ENCODE measurements at places on chromosomes 7 and 10.

DNA sequence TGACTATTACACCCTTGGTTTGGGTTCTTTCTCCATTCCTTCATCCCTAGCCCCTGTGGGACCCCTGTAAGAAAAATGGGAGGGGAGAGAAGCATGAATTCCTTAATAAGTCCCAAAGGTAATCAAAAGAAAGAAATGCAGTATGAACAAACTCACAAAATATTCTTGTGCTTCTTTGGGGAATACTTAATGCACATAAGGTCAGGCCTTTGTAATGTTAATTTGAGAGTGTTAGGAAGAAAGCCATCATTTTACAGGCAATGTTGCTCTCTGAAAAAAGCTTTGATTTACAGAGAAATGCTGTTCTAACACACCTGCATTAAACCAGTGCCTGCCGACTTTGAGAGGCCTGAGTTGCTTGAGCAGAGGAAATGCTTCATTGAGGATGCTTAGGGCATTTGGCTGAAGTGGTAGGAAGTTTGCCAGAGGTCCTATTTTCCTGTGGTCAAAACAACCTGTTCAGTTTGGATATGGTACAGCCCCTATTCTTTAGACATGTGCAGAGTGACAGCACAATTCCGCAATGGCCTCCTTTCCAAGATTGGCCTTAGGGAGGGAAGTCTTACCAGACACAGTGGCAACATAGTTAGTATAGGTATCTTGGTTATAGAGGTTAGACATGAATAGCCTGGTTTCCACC lies 643.4 kb downstream of the AUTS2 start:
- no peak for DNase-seq

DNA sequence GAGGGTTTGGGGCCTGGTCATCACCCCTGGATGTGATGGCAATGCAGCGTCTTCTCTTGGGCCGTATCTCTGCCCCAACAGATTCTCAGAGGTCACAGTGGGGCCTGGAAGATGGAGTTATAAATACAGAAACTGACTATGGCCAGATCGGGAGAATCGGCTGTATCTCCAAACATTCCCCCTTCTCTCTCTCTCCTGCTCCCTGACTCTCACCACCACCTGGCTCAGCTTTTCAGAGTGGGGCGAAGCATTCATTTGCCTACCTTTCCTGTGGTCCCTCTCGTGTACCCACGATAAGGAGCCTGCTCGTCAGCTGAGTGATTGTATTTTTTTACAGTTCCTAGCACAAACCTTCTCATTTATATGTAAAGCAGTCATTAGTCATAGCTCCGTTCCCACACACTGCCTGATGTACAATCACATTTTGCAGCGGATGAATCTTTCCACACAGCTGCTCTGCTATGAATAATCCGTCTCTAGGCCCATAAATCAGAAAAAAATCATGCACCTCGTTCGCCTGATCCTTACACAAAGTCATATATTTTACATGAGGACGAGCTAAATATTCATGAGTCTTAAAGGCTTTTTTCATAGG lies 23.2 kb upstream of the BTRC start:
- DNase-seq = no peak

DNA sequence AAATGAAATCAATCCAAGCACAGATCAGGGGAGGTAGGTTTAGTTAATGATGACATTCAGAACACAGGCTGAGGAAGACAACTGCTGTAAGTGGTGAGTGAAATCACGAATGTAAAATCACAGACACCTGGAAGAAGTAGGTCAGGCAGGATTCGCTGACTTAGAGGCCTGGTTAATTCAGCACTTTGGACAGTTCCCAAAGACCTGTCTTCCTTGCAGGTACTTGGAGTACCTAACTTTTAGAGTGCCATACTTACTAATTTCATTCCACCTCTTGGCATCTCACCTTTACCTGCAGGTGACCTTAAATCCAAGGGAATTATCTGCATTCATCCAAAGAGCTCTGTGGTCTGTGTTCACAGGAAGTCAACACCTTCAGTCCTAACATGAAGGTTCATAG lies 822.3 kb downstream of the PHTF2 start:
- DNase-seq = no peak

GRCh38 chr7:107592361-107593024 lies 12.4 kb downstream of the BCAP29 start:
- no peak for DNase-seq

GRCh38 chr10:33381451-33382215 lies 47.2 kb upstream of the NRP1 start:
- no peak for DNase-seq

- no peak for DNase-seq
Measured at GRCh38 chr10:21858455-21858854, 145.1 kb downstream of the DNAJC1 start.

DNA sequence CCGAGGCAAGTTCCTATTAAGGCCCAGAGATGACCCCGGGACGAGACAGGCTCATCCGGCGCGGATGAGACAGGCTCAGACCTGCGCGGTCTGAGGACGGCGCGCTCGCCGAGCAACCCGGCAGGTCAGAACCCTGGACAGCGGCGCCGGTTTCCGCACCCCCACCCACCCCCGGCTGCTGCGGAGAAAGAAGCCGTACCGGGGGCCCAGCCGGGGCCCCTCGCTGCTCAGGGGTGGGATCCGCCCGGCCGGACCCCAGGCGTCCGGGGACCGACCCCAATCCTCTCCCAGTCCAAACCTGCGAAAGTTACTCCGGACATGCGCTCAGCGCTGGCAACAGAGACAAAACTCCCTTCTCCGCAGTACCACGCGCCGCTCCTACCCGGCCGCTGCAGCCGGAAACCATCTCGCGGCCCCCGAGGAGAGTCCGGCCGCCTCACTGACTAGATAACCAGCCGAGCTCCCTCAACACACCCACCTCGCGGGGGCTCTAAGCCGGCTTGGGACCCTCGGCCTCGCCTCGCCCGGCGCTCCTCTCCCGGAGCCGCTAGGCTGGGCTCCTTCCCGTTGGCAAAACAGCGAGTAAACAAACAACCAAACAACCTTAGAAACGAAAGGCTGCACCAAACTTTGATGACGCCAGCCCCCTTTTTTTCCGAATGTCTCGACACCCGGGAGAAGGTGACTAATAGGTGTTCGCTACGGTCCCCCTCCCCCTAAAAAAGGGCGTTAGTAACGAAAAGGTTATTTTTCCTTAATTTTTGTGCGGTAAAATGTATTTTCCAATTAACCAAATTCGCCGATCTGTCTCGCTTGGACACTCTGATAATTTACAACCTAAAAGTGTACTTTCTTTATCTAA lies 2.3 kb upstream of the DRGX start:
- peak; percentile 32 for DNase-seq

DNA sequence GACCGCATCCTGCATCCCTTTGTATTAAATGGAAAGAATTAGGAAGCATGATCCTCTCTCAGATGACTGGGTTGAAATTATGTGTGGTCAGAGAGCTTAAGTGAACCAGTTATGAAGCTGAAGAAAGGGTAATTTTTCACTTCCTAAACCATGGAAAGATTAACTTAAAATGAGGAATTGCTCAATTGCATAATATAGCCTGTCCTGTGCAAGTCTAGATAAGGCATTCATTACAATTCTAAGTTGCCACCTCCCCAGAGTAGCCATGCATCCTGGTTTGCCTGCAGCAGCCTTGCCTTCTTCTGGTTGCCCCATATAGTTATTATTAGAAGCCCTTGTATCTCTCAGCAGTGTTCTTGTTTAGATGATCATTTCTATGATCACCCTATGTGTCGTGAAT lies 45.3 kb downstream of the STARD3NL start:
- DNase-seq = no peak

DNA sequence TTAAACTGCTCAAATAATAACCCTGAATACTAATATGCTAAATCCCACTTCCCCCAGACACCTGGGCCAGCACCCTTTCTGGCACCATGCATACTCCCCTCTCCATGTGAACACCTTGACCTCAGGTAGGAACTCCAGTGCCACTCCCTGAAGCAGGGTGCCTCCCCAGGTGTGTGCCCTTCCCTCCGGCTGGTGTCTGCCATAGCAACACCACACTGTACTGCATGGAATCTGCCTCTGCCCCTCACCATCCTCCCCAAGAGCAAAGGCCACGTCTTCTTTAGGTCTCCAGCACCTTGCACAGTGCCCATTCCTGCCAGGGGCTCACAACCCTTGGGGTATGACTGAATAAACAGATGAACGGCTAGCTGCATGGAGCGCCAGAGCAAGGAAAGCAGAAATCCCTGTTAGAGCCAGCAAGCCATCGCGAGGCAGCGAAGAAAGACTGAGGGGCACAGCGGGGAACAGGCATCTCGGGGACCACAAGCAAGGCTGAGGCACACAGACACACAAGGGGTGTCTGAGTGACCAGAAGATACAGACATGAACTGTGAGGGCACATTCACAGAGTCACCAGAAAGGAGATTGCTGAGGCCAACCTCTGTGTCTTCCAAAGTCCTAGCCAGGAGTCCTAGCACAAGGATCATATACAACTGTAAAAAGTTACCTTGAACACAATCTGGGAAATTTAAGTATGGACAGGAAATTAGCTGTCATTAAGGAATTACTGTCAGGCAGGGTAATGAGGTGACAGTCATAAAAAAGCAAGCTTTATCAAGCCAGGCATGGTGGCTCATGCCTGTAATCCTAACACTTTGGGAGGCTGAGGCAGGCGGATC lies 25.7 kb downstream of the COBL start:
- DNase-seq = no peak

DNA sequence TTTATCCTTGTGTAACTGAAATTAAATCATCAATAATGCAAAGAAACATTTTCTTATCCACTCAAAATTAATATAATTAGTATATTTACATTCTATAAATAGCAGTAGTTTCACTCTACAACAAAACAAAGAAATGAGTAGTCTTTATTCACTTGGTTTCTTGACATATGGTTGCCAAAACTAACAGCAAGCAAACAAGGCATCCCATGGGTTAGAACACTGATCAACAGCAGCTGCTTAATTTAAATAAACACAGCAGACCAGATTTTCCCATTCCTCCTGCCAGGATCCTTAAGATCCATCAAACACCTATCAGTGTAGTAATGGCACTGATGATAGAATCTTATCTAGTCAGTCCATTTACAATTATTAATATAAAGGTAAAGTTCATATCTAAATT lies 22.1 kb downstream of the NCAPG2 start:
- no peak for DNase-seq

GRCh38 chr7:37942934-37943610 lies 22.6 kb downstream of the EPDR1 start:
- DNase-seq = no peak

DNA sequence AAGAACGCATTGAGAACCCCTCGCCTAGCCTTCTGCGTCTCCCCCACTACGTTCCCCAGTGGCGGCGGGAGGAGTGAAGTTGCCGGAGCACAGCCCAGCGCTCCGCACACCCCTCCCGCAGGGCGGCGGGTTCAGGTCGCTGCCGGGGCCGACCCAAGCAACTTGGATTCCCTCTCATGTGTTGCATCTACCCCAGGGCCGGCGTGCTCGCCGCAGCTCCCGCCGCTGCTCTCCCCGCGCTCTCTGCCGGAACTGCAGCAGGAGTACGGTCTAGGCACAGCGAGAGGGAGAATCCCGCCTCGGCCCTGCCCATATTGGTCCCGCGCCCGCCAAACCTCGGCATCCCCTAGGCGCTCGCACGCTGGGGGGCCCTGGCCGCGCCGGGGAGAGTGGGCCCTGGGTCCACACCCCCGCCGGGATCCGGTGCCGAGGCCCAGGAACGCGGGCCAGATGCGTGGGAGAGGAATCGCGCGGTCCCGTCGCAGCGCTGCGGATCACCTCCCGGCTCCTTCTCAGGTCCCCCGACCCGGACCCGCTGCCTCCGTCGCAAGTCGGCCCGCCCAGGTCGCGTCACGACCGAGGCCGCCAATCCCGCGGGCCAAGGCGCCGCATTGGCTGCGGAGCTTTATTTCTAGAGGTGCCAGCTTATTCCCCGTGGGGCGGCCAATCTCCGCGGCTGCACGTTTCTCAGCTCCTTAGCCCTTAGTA lies 648 bp upstream of the TMEM243 start:
- DNase-seq = peak; percentile 73

GRCh38 chr10:112045938-112046337 lies 137.6 kb downstream of the GPAM start:
- no peak for DNase-seq

DNA sequence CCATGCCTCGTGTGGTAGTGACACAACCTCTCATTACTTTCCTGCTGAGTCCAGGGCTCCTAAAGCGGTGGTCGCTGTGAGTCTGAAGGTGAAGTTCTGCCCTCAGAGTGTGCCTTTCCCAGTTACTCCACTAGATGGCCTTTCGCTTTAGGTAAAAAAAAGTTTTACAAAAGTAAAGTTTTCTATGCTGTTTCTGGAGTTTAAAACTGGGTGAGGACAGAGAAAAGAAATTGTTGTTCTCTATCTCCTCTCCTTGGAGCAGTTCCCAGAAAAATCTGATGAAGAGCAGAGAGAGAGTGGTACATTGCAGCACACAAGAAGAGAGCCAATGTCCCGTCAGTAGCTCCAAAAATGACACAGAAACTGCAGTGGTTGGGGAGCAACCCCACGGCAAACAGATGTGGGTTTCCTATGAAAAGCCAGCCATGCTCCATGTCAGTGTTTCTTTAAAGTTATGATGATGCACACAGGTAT lies 257.1 kb downstream of the GLI3 start:
- DNase-seq = no peak

DNA sequence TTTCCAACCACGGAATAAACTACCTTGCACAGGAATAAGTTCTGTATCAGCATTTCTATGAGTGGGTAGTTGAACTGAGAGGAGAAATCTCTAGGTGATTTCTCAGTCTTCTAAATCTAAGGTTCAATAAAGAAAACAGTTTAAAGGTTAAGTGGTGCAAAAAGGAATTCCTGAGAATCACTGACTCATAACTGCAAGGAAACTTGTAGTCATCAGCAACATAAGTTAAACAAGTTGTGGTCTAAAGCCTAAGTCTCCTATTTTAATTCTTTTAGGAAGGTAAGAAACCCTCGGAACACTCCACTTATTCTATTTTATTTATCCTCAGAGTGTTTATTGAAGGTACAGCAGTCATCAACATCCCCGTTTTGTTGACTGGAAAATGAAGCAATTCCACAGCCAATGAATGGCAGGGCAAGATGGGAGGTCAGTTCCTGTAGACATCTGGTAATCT lies 92.4 kb upstream of the PIK3CG start:
- no peak for DNase-seq

DNA sequence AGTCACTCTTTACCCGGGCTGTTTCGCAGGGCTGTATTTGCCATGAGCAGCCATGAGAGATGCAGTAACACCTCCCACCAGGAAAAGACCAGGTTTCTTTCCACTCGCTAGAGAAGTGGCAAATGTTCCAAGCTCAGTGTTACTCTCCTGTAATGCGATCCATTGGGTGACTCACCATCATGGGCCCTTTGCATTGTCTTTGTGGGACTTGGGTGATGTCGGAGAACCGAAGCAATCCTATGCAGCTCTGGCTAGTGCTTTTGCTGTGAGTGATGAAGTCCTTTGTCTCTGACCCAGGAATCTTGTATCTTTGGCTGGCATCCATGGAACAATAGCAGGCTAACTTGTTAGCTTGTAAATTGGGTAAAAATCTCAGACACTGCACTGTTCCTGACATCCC lies 40.0 kb downstream of the GHRHR start:
- DNase-seq = no peak

DNA sequence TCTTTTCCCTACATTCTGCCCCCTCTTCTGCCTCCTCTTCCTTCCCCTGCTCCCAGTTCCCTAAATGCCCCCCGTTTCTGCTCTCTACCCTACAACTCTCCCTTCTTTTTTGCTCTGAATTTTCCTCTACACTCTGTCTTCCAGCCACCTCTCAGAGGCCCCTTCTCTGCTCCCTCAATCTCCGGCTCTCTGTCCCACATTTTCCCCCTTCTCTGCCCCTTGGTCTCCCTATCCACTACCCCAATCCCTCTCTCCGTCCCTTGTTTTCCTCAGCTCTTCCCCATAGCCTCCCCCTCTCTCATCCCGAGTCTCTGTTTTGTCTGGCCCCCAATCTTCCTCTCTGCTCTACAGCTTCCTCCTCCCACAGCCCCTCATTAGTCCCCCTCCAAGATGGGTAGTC lies 3.3 kb downstream of the ALOX5 start:
- no peak for DNase-seq
